ENCODE measurements at places on chromosomes 2 and 18. TPM values are rescaled to one million over a fixed set of nuclear protein-coding genes. Genes with fewer than 3 reads are reported as not detected.

The GDF7 gene
- total RNA-seq = 0.91 TPM

The SLC8A1 gene
- total RNA-seq = 139 TPM

The SAG gene
- not detected for total RNA-seq

The UGT1A3 gene
- not detected for total RNA-seq

The KCNK3 gene
- total RNA-seq = 0.11 TPM

The RPE gene
- total RNA-seq = 63.9 TPM

The BOLL gene
- not detected for total RNA-seq

The LOXHD1 gene
- total RNA-seq = not detected

The LRATD1 gene
- under 0.01 TPM for total RNA-seq

The HOXD1 gene
- total RNA-seq = not detected
